ENCODE measurements at places on chromosomes 2 and 18.

GRCh38 chr2:36564377-36564930 lies 33.5 kb downstream of the FEZ2 start:
- no peak for DNase-seq

GRCh38 chr2:25365241-25365640 lies 23.5 kb upstream of the DNMT3A start:
- DNase-seq: no peak

GRCh38 chr2:4840791-4841190 lies 851.4 kb upstream of the SOX11 start:
- no peak for DNase-seq

GRCh38 chr2:196798980-196799379 lies 503 bp downstream of the GTF3C3 start:
- DNase-seq: no peak

- DNase-seq: no peak
Observed at GRCh38 chr18:34457761-34458160, 233.0 kb upstream of the NOL4 start.

DNA sequence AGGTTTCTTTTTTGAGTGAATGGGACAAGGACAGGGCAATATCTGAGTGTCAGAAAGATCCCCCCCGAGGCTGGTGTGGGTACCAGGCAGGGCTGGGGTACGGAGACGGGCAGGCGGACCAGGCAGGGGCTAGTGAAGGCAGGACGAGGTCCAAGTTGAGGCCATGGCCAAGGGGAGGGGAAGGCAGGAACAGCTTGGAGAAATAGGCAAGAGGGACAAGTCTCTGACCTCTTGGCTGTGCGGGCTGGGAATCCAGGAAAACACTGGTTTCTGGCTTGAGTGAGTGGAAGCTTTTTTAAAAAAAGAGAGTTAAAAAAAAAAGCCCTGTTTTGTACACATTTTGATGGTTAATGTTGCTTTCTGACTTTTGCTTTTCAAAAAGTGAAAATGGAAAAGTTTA lies 30.3 kb downstream of the ASAP2 start:
- DNase-seq: no peak

DNA sequence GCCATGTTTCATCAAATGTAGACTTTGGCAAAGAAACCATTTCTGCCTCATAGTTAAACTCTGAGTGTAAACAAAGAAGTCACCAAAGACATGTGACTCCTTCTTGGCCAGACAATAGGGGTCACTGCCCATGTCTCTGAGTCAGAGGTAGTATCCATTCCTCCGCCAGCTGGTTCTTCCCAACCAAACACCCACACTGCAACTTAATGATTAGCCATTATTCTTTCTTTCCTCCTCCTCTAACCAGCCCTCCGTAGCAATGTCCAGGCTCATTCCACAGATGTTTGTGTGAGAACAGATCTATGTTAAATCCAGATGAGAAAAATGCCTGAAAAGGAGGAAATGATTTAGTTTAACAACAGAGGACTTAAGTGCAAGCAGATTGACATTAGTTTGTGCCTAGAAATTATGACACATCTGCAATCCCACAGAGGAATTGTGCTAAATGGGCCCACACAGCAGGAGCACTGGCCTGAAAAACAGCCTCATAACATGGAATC lies 127.9 kb upstream of the SH3BP4 start:
- DNase-seq: no peak

GRCh38 chr2:176415174-176415895 lies 146.1 kb downstream of the MTX2 start:
- no peak for DNase-seq

DNA sequence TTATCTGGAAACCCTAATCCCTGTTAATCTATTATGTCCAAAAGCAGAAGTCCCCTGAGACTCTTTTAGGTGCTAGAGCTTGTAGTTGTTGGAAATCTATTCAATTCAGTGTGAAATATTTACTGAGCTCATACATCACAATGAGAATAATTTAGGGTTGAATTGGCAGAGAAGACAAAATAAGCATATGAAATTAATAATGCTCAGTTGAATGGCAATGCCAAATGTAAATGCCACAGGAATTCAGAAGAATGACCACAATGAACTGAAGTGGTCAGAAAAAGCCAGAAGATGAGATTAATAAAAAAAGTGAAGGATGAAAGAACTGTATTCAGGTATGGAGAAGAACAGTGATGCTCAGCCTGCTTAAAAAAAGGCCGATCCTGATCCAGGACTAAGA lies 8.0 kb upstream of the STAT4 start:
- DNase-seq: no peak

DNA sequence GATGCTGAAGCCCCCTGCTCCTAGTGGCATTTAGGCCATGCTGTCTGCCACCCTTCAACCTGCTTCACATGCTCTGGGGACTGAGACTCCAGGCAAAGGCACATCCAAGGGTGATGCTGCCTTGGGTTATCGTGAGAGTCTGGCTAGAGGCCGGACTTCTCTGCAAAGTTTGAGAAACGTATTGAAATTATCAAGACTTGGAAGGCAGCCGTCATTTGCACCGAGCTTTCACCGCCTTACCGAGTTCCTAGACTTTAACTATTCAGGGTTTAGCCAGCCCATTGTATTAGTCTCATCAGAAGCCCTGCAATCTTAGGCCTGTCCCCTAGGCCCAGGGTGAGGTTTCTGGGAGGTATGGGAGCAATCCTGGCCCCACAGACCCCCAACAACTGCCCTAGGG lies 34.0 kb downstream of the RDH14 start:
- no peak for DNase-seq

GRCh38 chr18:11591957-11592356 lies 17.4 kb upstream of the SLC35G4 start:
- DNase-seq: no peak

- DNase-seq: no peak
Observed at GRCh38 chr2:220419647-220420046, 792.2 kb downstream of the SLC4A3 start.

DNA sequence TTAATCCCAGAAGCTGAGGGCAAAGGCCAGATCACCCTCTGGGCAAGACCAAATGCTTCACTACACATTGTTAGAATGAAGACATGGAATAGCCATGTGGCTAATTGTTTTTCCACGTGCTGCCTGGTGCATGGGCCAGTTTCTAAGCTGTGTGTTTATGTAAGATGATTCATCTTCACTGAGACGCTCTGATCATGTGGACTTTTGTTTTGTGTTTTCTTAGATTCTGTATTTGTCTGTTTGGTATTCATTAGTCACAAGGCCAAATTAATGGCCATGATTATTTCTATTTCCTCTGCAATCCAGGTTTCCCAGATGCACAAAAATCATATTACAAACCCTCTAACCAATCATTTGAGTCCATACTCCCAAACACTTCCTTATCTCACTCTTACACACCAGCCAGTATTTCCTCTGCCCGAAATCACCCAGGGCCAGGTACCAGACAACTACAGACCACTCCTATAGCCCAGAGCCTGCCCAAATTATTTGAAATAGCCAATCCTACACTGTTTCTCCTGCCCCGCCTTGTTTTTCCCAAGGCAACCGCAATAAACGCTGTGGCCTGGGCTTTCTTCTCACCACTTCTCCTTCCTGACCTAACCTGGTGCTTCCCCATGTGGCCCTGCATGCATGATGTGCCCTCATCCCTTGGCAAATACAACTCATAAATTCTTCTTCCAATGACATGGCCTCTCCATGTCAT lies 94.2 kb upstream of the SP3 start:
- DNase-seq: no peak

DNA sequence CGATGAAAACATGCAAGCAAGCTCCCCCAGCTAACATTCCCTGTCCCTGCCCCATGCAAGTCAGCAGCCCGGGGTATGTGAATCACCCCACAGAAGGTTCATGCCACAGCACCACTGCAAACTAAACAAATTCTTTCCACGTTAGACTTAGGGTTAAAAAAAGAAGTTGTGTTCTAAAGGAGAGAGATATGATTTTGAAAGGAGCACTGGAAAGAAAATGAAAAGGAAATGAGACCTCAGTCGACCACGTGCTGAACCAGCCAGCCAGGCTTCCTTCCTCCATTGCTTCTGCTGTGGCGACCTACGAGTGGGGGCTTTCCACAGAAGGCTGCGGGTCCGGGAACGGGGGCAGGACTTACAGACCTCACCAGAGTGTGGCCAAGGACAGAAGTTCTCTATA lies 52.0 kb downstream of the ARL4C start:
- DNase-seq: no peak

- no peak for DNase-seq
Observed at GRCh38 chr2:98769784-98770183, 38.9 kb upstream of the MGAT4A start.

- no peak for DNase-seq
Observed at GRCh38 chr2:51880153-51880552, 848.2 kb upstream of the NRXN1 start.
